Activated CD8-positive, alpha-beta memory T cell treated with anti-CD3 and anti-CD28 coated beads for 48 hours (primary cell): ENCODE measurements at places on chromosomes 1 and 21.

DNA sequence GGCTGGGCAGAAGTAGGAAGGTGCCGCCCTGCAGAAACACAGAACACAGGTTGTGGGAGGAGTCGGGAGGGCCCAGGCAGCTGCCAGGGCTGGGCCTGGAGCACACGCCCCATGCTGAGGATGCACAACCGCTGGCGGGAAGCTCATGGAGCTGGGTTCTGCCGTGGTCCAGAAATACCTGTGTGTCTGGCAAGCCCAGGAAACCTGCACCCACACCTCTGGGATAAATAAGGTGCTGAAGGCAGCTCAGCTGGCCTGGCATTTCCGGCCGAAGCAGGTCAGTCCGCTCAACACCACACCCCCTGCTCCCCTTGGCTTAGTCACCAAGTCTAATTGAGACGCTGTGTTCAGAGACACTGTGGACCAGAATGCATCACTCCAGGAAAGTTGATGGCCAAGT, 32.1 kb downstream of the CTNNBIP1 start:
- DNase-seq = no peak

DNA sequence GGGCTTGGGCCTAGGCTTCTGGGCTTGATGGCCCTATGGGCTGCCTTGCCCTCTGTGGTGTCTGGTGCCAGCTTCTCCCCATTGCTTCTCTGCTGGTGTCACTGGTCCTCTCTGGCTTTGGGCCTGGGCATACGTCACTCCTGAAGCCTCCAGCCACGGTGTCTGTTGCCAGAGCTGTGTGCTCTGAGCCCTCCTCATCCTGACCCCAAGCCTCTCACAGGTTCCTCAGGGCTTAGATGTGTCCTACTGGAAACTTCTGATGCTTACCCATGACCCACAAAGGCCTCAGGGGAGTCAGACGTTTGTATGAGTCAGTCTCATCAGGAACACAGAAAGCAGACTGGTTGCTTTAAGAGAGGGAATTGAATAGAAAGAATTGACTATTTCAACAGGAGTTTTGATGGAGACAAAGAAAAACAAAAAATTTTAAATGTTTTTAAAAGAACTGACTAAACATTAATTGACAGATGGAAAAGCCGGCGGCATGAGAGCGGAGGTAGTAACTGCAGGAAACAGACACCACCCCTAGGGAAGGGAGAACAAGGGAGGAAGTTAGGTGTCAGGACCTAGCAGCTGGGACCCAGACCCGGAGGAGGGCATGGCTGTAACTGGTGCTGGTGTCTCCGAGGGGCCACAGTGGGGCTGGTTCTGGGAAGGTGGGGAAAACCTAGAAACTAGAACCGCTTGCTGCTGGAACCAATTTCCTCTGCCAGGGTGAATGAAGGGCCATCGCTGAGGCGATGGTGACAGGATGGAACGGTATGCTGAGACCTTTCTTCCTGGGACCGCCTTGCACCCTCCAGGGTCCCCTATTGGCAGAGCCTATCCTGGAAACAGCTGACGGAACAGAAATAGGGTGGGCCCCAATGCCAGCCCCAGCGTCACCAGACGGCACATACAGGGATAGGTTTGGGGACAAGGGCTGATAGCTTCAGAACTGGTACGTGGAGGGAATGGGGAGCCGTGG, 40.0 kb upstream of the CITED4 start:
- no peak for DNase-seq

- DNase-seq = no peak
Observed at GRCh38 chr1:107251839-107252238, 111.0 kb downstream of the NTNG1 start.

DNA sequence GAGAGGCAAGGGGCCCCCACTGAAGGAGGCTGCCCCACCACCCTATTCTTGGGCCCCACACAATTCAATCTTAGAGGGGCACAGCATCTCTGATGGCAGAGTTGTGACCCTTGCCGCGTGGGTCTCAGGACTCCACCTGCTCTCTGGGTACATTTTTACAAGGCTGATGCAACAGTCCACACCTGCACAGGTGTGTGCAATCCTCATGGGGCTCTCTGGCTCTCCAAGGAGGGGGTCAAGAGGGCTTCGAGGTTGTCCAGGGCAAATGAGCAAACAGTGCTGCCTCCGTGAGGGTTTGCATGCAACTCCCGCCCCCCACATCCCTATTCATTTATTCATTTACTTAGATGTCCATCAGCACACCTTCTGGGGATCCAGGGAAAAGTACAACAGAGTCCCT, 81.6 kb upstream of the IFFO2 start:
- DNase-seq = no peak

DNA sequence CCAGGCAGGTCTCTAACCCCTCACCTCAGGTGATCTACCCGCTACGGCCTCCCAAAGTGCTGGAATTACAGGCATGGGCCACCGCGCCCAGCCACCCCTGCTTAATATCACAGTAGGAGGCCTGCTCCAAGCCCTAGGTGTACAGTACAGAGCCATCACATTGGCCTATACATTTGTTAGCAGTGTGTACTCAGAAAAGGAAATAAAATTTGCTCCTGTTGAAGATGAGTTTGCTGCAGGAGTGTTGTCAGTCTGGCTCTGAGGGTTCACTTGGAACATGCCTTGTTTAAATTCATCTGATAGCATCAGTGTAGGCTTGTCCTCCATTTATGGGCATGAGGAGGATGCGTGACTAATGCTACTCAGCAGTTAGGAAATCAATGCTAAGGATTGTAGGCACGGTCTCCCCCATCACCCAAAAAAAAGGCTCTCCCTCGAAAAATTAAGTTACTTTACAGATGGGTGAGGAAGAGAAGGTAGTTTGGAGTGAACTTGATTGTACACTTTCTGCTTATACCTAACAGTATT, 4.6 kb upstream of the ENAH start:
- no peak for DNase-seq

DNA sequence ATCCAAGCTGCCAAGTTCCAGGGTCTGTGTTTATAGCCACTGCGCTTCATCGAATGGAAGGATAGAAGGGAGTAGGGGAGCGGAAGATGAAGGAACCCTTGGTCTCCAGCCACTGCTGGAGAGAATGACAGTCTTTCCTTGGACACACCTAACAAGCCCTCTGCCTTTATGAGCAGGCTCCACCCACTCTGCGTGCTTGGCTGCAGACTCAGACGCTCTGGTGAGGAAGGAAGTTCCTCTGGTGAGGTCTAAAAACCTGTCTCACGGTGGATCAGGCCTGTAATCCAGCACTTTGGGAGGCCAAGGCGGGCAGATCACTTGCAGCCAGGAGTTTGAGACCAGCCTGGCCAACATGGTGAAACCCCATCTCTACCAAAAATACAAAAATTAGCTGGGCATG, 55.4 kb downstream of the MATN1 start:
- no peak for DNase-seq

- DNase-seq = no peak
Observed at GRCh38 chr21:16072737-16073136, 343.0 kb downstream of the USP25 start.

- DNase-seq = no peak
Observed at GRCh38 chr1:93905051-93905450, 4.2 kb downstream of the GCLM start.
